ENCODE measurements at places on chromosomes 6 and 20.

DNA sequence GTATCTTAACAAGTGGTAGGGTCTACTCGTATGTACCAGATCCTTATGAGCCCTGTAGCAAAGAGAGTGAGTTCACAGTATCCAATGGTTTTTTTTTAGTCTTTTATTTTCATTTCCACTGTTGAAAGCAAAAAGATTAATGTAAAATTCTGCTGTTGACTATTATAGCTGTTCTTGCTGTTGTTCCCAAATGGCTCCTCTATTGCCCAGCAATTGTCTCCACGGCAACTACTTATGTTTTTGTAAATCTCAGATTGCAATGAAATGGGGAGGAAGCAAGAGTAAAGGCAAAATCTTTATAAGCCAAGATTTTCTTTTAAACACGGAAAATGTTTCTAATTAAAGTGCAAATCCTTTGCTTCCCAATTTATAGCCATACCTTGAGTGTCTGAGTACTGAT is 406.1 kb downstream of the EPM2A start:
- DNase-seq = peak; percentile 68

- DNase-seq = peak; percentile 49
Measured at GRCh38 chr6:33427585-33428223, 7.8 kb downstream of the SYNGAP1 start.

DNA sequence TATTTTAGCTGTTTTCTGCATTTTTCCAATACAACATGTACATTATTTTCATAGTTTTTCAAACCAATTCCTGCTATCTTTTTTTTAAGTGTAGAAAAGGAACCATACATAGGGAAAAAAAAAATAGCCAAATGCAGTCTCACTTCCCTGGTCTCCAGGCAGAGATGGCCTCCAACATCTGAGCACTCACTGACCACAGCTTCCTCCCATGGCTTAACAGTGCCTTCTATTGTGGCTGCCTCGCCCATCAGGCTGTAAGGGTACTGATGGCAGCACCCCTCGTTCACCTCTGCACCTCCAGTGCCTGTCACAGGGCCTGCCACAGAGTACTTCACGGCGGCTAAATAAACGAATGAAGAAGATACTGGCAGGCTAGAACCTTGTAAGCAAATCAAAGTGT is 591.1 kb downstream of the PTPRT start:
- DNase-seq = no peak

- no peak for DNase-seq
Measured at GRCh38 chr20:44170816-44171410, 16.1 kb downstream of the JPH2 start.

All from tongue (tissue), 3 donors.